Body of pancreas (tissue), 4 donors: ENCODE measurements at places on chromosomes 11 and 22.

DNA sequence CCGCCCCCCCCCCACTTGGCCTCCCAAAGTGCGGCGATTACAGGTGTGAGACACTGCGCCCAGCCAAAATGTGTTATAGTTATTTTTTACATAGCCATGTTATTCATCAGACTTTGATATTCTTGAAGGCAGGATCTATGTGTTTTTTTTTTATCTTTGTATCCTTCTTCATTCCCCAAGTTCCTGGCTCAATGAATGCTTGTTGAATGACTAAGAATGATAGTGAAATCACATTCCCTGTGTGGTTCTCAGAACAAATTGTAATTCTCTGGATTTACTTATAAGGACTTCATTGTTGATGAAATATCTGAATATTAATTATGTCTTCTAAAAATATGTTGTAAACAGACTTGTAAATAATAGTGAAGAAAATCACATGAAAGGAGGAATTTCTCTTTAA is 33.5 kb downstream of the MMP7 start:
- no peak for DNase-seq
- H3K27me3 ChIP-seq, result no peaks in the 10 kb centered on the region
- H3K4me1 ChIP-seq, result peaks cover 5% of the 10 kb centered on the region
- H3K36me3 ChIP-seq, result no peaks in the 10 kb centered on the region

GRCh38 chr22:45760682-45761081 is 89.0 kb downstream of the ATXN10 start:
- H3K27ac ChIP-seq, result no peak overlapping the region
- H3K4me1 ChIP-seq, result no peaks in the 10 kb centered on the region
- no peaks in the 10 kb centered on the region for H3K27me3 ChIP-seq
- no peak overlapping the region for H3K4me3 ChIP-seq
- no peaks in the 10 kb centered on the region for H3K36me3 ChIP-seq

DNA sequence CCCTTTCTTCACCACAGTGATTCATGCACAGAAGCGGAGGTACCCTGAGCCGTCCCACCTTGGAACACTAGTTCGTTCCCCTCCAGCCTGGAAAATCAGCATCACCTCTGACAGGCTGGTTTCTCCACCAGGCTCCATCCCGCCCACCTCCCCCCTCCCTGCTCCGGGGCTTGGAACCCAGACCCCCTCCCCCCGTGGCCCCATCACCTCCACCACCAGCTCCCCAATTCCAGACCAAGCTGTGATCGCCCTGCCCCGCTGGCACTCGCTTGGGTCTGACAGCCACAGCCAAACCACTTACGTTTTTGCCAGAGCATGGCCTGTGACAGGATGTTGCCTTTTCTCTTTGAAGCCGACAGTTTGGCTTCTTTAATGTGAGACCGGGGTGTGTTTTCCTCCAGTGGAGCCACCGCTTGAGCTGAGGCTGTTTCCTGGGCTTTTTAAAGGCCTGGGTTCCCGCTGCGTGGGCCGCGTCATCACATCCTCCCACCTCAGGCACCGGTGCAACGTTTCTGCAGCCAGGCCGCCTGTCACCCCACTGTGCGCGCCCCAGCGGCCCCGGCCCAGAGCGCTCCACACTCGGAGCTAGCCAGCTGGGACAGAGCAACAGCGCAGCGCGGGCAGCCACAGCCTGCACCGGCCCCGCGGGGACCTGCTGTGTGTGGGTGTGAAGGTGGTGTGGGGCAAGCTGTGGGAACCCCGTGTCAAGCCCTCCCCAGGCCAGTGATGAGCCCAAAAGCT is at the start of gene POU2AF1:
POU2AF1 (minus strand) TSS at position 415 of the 741 bp plus-strand sequence; CDS start at position 317, 98 bp downstream.
- H3K36me3 ChIP-seq, result no peaks in the 10 kb centered on the region
- no peak within 1 kb of the TSS for H3K4me3 ChIP-seq
- no peak within 1 kb of the TSS for H3K27ac ChIP-seq
- H3K4me1 ChIP-seq, result no peaks in the 10 kb centered on the region
- DNase-seq, result no peak

DNA sequence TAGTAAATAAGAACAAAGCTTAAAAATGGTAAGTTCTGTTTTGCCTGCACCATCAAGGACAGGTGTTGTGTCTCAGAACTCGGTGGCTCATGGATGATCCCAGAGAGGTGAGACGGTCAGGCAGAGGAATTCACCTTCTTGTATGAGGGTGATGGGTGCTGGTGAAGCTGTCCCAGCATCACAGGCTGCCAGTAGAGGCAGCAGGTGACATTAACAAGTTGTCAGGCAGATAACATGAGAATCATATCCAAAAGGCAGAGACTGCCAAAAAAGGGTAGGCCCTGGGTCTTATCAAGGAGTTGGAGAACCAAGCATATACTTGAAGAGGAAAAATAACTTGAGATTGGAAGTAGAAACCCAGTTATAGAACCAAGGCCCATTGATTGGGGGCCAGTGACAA is 437.8 kb downstream of the DYNC2H1 start:
- H3K4me3 ChIP-seq, result no peak overlapping the region
- H3K27me3 ChIP-seq, result no peaks in the 10 kb centered on the region
- no peaks in the 10 kb centered on the region for H3K4me1 ChIP-seq
- no peaks in the 10 kb centered on the region for H3K36me3 ChIP-seq
- DNase-seq, result no peak

- peaks cover 14% of the 10 kb centered on the region for H3K4me1 ChIP-seq
- H3K4me3 ChIP-seq, result no peak overlapping the region
- no peaks in the 10 kb centered on the region for H3K27me3 ChIP-seq
- no peaks in the 10 kb centered on the region for H3K36me3 ChIP-seq
- DNase-seq, result peak; percentile 70
Measured at GRCh38 chr11:133064152-133064877, 468.0 kb downstream of the OPCML start.

DNA sequence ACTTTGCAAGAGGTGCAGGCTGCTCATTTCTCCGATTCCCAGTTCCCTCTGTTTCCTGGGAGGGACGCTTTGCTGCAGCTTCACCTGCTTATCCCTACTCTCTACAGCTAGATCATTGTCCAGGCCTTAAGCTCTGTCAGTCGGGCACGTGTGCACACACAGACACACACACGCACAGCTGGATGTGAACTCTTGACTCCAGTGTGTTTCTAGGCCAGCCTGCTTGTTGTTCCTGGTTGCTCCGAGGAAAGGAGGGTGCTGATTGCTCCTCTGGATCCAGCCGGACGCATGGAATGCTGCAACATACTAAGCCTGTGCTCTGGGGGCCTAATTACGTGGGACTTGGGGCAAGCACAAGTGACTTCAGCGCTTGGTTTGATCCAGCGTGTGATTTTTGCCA is 19.7 kb downstream of the ZNRF3 start:
- no peaks in the 10 kb centered on the region for H3K27me3 ChIP-seq
- H3K36me3 ChIP-seq, result no peaks in the 10 kb centered on the region
- DNase-seq, result no peak
- H3K4me3 ChIP-seq, result no peak overlapping the region

DNA sequence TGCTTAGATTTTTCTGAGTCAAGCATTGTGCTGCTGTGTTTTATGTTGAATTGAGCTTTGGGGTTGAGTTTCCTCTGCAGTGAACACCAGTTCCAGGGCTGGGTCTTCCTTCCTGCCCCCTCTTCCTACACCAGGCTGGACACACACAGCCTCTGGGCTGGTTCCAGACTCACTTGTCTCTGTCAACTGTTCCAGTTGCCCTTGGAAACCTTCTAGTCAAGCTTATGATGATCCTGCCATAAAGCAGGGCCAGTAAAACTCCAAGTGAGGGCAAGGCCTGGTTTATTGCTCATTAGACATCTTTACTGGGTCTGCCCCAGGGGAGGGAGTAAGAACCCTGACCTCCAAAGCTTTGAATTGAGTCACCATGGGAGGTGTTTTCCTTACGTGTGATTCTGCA is 61.1 kb downstream of the KIAA1671 start:
- H3K36me3 ChIP-seq, result no peaks in the 10 kb centered on the region
- no peak for DNase-seq
- no peak overlapping the region for H3K27ac ChIP-seq
- H3K4me1 ChIP-seq, result peaks cover 5% of the 10 kb centered on the region
- H3K27me3 ChIP-seq, result no peaks in the 10 kb centered on the region

GRCh38 chr22:32712644-32713355 is 88.7 kb upstream of the TIMP3 start:
- H3K27me3 ChIP-seq, result no peaks in the 10 kb centered on the region
- no peaks in the 10 kb centered on the region for H3K4me1 ChIP-seq
- H3K36me3 ChIP-seq, result no peaks in the 10 kb centered on the region
- no peak for DNase-seq
- no peak overlapping the region for H3K27ac ChIP-seq
- H3K4me3 ChIP-seq, result no peak overlapping the region

- no peaks in the 10 kb centered on the region for H3K36me3 ChIP-seq
- H3K4me3 ChIP-seq, result no peak overlapping the region
- DNase-seq, result no peak
- H3K27ac ChIP-seq, result no peak overlapping the region
- no peaks in the 10 kb centered on the region for H3K27me3 ChIP-seq
- no peaks in the 10 kb centered on the region for H3K4me1 ChIP-seq
Measured at GRCh38 chr11:128708660-128709059, 14.8 kb downstream of the FLI1 start.

- no peak overlapping the region for H3K27ac ChIP-seq
- H3K27me3 ChIP-seq, result no peaks in the 10 kb centered on the region
- no peaks in the 10 kb centered on the region for H3K36me3 ChIP-seq
- H3K4me3 ChIP-seq, result no peak overlapping the region
- DNase-seq, result no peak
Measured at GRCh38 chr11:107957109-107957588, 28.9 kb downstream of the RAB39A start.

GRCh38 chr11:1308743-1309497 is 512 bp downstream of the TOLLIP start:
- peaks cover 59% of the 10 kb centered on the region for H3K4me1 ChIP-seq
- peak overlapping the region; percentile 93 for H3K27ac ChIP-seq
- no peaks in the 10 kb centered on the region for H3K27me3 ChIP-seq
- DNase-seq, result no peak

GRCh38 chr22:36737776-36738175 is 34.2 kb upstream of the CACNG2 start:
- H3K27me3 ChIP-seq, result no peaks in the 10 kb centered on the region
- no peak overlapping the region for H3K4me3 ChIP-seq
- H3K27ac ChIP-seq, result no peak overlapping the region
- DNase-seq, result peak; percentile 54
- peaks cover 15% of the 10 kb centered on the region for H3K4me1 ChIP-seq

DNA sequence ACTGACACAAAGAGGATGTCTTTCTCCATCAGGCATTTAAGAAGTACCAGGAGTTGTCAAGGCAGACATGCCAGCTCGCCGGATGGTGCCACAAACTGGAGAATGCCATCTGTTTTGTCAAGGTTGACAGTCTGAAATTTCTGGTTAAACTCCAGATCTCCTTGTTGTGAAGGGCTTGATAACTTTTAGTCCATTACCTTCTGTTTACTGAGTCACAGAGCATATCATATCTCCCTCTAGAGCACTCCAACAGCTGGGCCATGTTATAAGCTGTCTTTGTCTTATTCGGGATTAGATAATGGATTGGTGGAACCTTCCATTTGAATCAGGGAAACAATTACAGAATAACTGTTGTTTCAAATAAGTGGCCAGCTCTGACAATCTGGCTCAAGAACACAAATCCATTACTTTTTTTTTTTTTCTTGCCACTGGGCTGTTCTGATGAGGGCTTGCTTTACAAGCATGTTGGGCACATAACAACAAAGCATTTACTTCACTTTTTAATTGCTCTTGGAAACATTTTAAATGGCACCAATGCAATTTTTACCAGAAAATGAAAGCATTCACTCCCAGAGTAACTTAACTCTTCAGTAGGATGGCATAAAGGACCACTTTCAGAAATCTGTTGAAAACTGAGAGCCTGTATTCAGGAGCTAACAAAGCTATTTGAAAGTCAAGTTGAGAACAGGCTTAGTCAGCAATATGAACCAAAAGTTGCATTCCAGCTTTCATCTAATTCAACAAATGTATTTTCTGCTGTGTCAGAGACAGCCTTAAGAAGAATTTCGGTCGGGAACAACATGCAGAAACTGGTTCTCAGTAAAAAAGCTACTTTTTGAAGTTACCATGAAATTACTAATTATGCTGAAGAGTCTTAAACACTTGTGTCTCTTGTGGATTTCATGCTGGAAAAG is 227.6 kb upstream of the PITPNB start:
- no peak overlapping the region for H3K27ac ChIP-seq
- H3K4me1 ChIP-seq, result peaks cover 7% of the 10 kb centered on the region
- DNase-seq, result no peak
- H3K4me3 ChIP-seq, result no peak overlapping the region
- H3K36me3 ChIP-seq, result no peaks in the 10 kb centered on the region

GRCh38 chr11:99142237-99142636 is 121.5 kb downstream of the CNTN5 start:
- H3K4me1 ChIP-seq, result no peaks in the 10 kb centered on the region
- H3K27ac ChIP-seq, result no peak overlapping the region
- no peak overlapping the region for H3K4me3 ChIP-seq
- no peak for DNase-seq
- H3K27me3 ChIP-seq, result no peaks in the 10 kb centered on the region

DNA sequence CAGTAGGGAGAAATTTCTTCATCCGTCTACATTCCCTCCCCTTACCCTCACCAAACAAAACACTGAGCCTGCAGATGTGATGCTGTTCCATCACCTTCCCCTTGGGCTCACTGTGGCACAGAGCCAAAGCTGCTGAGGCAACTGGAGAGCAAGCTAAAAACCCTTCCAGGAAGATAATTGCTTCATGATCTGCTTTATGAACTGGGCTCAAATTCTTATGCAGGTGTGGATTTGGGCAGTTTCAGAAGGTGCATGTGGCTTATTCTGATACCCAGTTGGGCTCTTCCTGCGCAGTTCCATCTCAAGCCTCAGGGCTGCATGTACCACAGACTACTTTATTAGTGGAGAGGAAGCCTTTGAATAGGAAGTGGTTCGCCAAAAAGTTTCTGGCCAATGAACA is 58.3 kb downstream of the AAMDC start:
- peaks cover 9% of the 10 kb centered on the region for H3K36me3 ChIP-seq
- H3K4me1 ChIP-seq, result no peaks in the 10 kb centered on the region
- peak; percentile 20 for DNase-seq
- no peak overlapping the region for H3K4me3 ChIP-seq

- DNase-seq, result no peak
- no peaks in the 10 kb centered on the region for H3K36me3 ChIP-seq
- no peak overlapping the region for H3K4me3 ChIP-seq
Measured at GRCh38 chr11:16958833-16959232, 55.4 kb downstream of the PLEKHA7 start.

DNA sequence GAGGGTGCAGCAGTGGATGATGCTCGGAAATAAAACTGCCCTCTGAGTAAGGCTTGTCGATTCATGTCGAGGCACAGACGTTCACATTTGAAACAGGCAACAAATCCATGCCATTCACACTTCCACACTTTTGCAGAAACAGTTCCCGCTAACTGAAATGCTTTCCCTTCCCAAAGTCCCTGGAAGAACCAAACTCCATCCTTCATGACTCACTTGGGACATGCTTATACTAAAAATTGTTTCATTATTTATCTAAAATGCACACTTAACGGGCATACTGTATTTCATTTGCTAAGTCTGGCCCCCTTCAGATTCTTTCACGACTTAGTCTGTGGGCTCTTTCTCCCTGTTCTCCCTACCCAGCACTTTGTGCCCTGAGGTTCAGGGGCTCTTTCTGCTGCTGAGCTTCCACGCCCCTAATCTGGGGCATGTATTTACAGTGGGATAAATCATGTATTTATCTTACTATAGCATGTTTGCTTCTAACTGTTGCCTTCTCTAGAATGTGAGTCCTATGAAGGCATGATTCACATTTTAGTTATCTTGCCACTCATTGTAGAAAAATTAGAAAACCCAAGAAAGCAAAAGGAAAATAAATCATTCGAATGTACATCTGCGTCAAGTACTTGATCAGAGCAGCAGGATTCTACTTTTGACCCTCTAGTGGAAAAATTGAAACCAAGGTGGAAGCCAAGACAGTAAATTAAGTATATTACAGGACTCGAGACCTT is 12.5 kb downstream of the SCGB1A1 start:
- H3K27me3 ChIP-seq, result no peaks in the 10 kb centered on the region
- H3K4me1 ChIP-seq, result peaks cover 31% of the 10 kb centered on the region
- H3K27ac ChIP-seq, result no peak overlapping the region
- no peaks in the 10 kb centered on the region for H3K36me3 ChIP-seq
- no peak for DNase-seq
- H3K4me3 ChIP-seq, result no peak overlapping the region
